ENCODE measurements at places on chromosomes 12 and 14. TPM values are rescaled to one million over a fixed set of nuclear protein-coding genes. Genes with fewer than 3 reads are reported as not detected.
A peak's percentile ranks its signal among the peaks of the same experiment; 100 is the strongest.

DNA sequence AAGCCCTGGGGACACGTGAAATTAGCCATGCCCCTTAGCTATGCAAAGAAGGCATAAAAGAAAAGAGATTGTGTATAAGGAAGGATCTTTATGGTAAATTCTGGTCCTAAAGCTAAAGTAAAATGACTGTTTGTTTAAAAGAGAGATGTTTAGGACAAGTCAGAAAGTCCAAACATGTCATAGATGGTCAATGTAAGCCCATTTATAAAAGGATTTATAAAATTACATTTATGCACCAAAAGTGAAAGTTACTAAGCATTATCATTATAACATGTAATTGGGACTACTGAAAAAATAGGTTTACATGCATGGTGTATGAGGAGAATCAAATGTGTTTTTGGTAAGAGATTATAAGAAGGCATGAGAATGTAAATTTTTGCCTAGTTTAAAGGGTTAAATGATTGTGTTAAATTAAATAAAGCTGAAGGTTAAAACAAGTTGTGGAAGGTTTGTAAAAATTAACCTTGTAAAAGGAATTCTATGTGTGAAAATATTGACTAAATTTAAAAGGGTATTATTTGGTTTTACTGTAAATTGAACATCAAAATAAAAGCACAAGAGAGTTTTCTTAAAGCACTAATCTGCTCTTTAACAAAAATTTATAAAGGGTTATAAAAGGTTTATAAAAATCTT, 50.4 kb upstream of the TSPAN8 start:
- H3K27ac ChIP-seq: no peak overlapping the region
- H3K36me3 ChIP-seq: no peaks in the 10 kb centered on the region
- H3K4me3 ChIP-seq: no peak overlapping the region
- DNase-seq: no peak

DNA sequence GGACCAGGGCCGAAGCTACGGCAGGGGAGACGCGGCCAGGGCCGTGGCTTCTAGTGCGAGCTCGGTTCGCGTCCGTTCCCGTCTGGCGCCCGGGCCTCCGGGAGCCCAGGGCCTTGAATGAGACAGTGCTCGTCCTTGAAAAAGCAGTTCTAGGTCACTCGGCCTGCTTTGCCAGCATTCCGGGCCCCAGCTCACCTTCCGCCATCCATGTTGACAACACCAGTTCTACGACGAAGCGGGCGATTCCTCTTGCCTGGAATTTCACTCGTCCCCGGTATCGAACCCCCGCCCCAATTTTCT, 4.5 kb downstream of the OR10AD1 start:
- H3K36me3 ChIP-seq: peaks cover 10% of the 10 kb centered on the region
- peak overlapping the region; percentile 99 for H3K4me3 ChIP-seq
- H3K27ac ChIP-seq: peak overlapping the region; percentile 99

DNA sequence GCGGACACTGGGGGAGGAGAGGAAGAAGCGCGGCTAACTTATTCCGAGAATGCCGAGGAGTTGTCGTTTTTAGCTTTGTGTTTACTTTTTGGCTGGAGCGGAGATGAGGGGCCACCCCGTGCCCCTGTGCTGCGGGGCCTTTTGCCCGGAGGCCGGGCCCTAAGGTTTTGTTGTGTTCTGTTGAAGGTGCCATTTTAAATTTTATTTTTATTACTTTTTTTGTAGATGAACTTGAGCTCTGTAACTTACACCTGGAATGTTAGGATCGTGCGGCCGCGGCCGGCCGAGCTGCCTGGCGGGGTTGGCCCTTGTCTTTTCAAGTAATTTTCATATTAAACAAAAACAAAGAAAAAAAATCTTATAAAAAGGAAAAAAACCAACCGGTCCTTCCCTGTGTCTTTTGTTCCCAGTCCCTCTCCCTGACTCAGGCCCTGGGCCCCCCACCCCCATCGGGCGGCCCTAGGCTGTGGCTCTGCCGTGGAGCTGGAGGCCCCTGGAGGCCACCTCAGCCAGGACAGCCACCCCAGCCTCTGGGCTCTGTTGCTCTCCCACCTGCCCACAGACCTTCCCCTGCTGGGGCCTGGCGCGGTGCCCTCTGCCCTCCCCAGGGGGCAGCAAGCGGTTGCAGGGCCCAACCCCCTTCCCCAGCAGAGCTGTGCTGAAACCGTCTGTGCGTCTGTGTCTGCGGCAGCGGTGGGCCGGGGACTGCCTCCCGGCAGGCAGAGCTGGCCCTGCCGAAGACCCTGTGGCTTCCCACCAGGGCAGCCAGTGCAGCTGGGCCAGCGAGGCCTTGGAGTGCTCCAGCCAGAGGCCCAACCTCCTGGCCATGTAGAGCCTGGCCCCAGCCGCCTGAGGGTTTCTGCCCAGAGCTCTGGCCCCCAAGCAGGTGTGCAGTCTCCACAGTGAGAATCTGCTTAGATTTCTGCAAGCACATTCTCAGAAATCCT, 4.0 kb upstream of the CRIP2 start:
- no peak overlapping the region for H3K27ac ChIP-seq
- H3K27me3 ChIP-seq: no peaks in the 10 kb centered on the region
- DNase-seq: no peak
- H3K4me3 ChIP-seq: no peak overlapping the region
- H3K4me1 ChIP-seq: peaks cover 2% of the 10 kb centered on the region

GRCh38 chr14:94875256-94875655, 105.3 kb upstream of the GSC start:
- H3K27me3 ChIP-seq: peaks cover 50% of the 10 kb centered on the region
- H3K4me1 ChIP-seq: no peaks in the 10 kb centered on the region
- no peaks in the 10 kb centered on the region for H3K36me3 ChIP-seq
- no peak overlapping the region for H3K4me3 ChIP-seq

GRCh38 chr12:78035901-78036606, 205.4 kb downstream of the NAV3 start:
- H3K27ac ChIP-seq: no peak overlapping the region
- no peaks in the 10 kb centered on the region for H3K4me1 ChIP-seq
- no peaks in the 10 kb centered on the region for H3K36me3 ChIP-seq

GRCh38 chr12:43117226-43117930, 434.6 kb downstream of the ADAMTS20 start:
- no peak for DNase-seq
- H3K36me3 ChIP-seq: no peaks in the 10 kb centered on the region
- no peak overlapping the region for H3K4me3 ChIP-seq
- no peak overlapping the region for H3K27ac ChIP-seq
- H3K27me3 ChIP-seq: no peaks in the 10 kb centered on the region

DNA sequence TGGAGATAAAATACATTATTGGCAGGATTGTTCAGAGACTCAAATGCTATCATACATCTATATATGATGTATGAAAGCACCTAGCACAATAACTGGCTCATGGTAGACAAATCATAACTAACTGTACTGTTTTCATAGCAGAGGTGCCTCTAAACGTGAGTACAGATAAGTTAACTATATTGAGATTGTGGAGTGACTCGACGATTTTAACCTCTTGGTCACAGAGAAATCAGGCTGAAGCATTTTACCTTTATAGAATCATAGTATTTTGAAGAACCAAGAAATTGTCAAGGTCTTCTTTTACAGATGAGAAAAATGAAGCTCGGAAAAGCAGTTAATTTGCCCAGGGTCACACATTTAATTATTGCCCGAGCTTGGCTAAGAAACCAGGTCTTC, 666 bp upstream of the DERA start:
- H3K4me3 ChIP-seq: peak overlapping the region; percentile 94
- no peaks in the 10 kb centered on the region for H3K27me3 ChIP-seq
- H3K36me3 ChIP-seq: no peaks in the 10 kb centered on the region
- no peak for DNase-seq
- peak overlapping the region; percentile 41 for H3K27ac ChIP-seq

DNA sequence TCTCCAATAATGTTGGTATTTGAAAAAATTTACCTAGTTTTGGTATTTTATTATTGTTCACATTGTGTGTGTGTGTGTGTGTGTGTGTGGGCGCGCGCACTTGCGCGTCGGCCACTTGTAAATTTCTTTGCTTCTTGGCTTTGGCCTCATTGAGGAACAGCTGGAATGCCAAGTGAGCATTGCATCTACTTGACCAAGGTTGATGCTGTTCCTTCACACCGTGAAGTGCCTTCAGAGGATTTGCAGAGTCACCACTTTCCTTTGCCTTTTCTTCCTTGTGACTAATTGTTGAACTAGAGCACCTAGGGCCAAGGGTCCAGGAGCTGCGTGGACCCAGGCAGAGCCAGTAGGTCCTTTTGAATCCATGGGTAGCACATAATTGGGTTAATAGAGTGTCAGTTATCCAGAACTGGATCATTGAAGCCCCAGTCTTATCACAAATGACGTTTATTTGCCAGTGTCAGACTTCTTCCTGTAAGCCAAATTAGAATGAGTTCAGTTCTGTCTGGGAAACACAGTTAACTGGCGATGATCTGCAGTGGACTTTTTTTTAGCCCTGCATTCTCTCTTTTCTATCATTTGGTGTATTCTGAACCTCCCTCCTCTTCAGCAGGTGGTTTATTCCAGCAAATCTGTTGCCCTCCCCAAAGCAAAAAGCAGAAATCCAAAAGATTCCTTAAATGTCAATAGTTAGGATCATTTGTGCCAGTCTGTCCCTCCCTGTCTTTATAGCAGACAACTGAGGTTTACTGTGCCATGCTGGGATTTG, 2.6 kb downstream of the PPP2R5C start:
- H3K36me3 ChIP-seq: no peaks in the 10 kb centered on the region
- peak overlapping the region; percentile 73 for H3K4me3 ChIP-seq
- H3K27me3 ChIP-seq: no peaks in the 10 kb centered on the region
- peaks cover 47% of the 10 kb centered on the region for H3K4me1 ChIP-seq
- no peak for DNase-seq
- H3K27ac ChIP-seq: peak overlapping the region; percentile 83

DNA sequence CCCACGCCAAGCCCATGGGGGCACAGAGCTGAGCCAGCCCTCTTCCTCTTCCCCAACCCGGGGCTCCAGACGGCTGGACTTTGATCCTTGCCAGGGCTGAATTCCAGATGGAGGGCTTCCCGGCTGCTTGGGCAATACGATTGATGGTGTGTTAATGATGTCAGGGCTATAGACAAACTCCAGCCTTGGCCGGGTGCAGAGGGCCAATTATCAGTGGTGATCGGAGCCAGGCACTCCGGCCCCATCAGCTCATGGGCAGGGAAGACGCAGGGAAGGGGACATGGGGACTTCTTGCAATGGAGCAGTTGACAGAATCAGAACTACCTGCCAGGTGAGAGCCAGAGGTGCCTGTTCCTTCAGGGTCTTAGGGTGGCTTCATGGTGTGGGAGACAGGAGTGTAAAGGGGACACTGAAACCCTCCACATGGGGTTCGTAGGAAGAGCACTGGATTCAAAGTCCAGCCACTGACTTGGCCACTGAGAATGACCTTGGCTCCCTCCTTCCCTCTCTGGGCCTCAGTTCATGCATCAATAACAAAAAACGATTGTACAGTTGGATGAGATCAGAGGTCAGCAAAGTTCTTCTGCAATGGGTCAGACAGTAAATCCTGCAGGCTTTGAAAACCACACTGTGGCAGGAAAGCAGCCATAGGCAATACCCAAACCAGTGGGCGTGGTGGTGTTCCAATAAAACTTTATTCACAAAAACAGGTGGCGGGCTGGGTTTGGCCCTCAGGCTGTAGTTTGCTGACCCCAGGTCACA, 333.7 kb downstream of the MED13L start:
- H3K27me3 ChIP-seq: peaks cover 14% of the 10 kb centered on the region
- peaks cover 2% of the 10 kb centered on the region for H3K36me3 ChIP-seq
- no peaks in the 10 kb centered on the region for H3K4me1 ChIP-seq
- H3K4me3 ChIP-seq: no peak overlapping the region

- peaks cover 13% of the 10 kb centered on the region for H3K4me1 ChIP-seq
- no peaks in the 10 kb centered on the region for H3K27me3 ChIP-seq
- peak overlapping the region; percentile 53 for H3K4me3 ChIP-seq
- DNase-seq: no peak
- H3K36me3 ChIP-seq: no peaks in the 10 kb centered on the region
These were observed 827.9 kb downstream of the BCL11B start for GRCh38 chr14:98444077-98444476.

DNA sequence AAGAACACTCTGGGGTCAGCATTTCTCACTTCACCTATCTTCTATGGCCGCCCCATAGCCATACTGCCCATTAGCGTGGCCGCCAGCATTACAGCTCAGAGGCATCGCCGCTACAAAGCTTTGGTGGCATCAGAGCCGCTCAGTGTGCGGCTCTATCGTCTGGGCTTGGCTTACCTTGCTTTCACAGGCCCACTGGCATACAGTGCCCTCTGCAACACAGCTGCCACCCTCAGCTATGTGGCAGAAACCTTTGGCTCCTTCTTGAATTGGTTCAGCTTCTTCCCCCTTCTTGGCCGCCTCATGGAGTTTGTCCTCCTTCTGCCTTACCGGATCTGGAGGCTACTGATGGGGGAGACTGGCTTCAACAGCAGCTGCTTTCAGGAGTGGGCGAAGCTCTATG, 2.6 kb downstream of the DNAJC22 start:
- peaks cover 2% of the 10 kb centered on the region for H3K36me3 ChIP-seq
- DNase-seq: no peak
- peaks cover 18% of the 10 kb centered on the region for H3K4me1 ChIP-seq
- peaks cover 65% of the 10 kb centered on the region for H3K27me3 ChIP-seq
- H3K27ac ChIP-seq: no peak overlapping the region

DNA sequence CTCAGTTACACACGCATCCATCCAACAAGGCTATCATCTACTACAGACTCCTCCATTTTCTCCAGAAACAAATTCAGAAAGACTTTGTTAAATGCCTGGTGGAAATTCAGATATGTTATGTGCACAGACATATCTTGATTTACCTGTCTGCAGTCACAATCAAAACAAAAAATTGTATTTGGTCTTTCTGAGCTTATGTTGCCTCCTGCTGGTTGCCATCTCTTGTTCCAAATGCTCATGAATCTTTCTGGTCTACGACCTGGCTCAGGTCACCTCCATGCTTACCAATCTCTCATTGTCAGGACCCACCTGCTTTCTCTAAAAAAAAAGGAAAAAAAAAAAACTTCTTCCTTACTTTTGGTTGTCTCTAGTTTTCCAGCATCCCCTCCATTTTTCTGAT, 169.2 kb upstream of the PLXNC1 start:
- peaks cover 24% of the 10 kb centered on the region for H3K4me1 ChIP-seq
- H3K27me3 ChIP-seq: peaks cover 12% of the 10 kb centered on the region
- DNase-seq: no peak
- peak overlapping the region; percentile 41 for H3K27ac ChIP-seq
- no peak overlapping the region for H3K4me3 ChIP-seq
- no peaks in the 10 kb centered on the region for H3K36me3 ChIP-seq

- no peak overlapping the region for H3K4me3 ChIP-seq
- H3K27ac ChIP-seq: no peak overlapping the region
- H3K36me3 ChIP-seq: peaks cover 4% of the 10 kb centered on the region
- DNase-seq: no peak
These were observed 4.7 kb upstream of the CISTR start for GRCh38 chr12:53756300-53757100.

- H3K4me1 ChIP-seq: peaks cover 14% of the 10 kb centered on the region
- DNase-seq: no peak
- no peaks in the 10 kb centered on the region for H3K36me3 ChIP-seq
- H3K27ac ChIP-seq: no peak overlapping the region
- peaks cover 13% of the 10 kb centered on the region for H3K27me3 ChIP-seq
These were observed 8.2 kb downstream of the TMEM121 start for GRCh38 chr14:105534586-105534985.

The NRIP2 gene
- not detected for total RNA-seq

The ABCC9 gene
- not detected for total RNA-seq

The FAM90A1 gene
- total RNA-seq: 0.65 TPM
